ENCODE measurements at places on chromosomes 16 and 17.

- DNase-seq, result no peak
Measured at GRCh38 chr16:85728879-85729278, 22.0 kb downstream of the C16orf74 start.

DNA sequence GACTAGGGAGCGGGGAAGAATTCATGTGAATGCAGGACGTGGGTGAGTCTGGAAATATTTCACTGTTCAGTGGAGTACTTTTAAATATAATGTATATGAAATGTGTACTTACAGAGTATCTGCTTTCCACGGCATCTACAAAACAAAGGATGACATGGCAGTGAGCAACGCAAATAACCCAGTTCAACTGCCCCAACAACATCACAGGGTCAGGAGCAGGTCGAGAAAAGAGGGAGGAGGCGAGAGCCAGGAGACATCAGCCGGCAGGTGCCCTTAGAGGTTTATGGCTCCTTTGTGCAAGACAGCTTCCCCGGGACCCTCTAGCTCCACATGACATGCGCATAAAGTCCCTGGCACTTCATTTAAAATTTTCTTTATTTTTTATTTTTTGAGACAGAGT lies 61.1 kb downstream of the PECAM1 start:
- no peak for DNase-seq

DNA sequence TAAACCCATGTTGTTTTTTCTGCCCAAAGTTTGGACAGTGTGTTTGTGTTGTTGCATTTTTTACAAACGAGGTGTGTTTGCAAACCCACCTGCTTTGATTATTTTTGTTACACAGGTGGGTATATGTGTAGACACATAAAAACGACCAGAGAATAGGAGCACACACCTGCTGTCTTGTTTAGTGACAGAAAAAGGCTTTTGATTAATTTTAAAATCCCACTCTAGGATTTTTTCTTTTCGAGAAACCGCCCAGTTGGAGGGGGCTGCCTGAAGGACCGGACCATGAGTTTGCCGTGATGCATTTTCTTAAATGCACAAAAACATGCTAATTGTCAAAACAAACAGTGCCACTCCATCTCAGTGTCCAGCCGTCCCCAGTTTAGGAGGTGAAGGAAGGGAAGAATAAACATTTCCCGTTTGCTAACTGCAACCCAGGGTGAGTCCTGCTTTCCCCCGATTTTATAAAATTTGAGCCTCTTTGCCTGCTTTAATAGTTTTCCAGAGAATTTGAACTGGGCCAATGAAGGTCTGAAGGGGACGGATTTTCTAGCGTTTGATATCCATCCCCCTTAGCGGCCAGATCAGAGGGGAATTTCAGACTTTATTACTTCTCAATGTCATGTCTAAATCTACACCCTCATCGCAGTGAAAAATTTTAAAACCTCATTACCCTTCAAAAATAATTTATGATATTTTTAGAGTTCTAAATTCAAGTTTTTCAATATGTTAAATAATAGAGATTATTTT lies 3.2 kb downstream of the FOXC2 start:
- DNase-seq, result no peak

- no peak for DNase-seq
Measured at GRCh38 chr16:28585674-28586073, 11.2 kb downstream of the SULT1A2 start.

DNA sequence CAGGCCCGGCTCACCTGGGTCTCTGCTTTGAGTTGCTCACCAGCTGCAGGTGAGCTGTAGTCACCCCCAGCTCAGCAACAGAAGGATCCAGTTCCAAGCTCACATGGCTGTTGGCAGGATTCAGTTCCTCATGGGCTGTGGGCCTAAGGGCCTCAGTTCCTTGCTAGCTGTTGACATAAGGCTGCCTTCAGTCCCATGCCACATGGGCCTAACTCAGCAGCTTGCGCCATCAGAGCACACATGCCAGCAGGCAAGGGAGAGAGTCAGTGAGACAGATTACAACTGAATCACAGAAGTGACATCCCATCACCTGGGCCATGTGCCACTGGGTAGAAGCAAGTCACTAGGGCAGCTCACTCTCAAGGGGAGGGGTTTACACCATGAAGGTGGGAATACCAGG lies 24.7 kb downstream of the PSMD7 start:
- DNase-seq, result no peak

DNA sequence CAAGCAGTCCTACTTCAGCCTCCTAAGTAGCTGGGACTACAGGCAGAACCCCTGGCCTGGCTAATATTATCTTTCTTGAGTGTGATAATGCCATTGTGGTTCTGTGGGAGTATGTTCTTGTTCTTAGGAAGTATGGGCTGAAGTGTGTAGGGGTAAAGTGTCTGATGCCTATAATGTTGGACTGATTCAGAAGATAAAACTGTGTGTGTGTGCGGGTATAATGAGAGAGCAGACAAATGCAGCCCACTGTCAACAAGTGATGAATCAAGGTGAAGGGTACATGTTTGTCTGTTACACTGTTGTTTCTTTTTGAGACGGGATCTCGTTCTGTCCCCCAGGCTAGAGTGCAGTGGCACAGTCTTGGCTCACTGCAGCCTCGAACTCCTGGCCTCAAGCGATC lies 127.5 kb downstream of the CLEC16A start:
- DNase-seq, result no peak

DNA sequence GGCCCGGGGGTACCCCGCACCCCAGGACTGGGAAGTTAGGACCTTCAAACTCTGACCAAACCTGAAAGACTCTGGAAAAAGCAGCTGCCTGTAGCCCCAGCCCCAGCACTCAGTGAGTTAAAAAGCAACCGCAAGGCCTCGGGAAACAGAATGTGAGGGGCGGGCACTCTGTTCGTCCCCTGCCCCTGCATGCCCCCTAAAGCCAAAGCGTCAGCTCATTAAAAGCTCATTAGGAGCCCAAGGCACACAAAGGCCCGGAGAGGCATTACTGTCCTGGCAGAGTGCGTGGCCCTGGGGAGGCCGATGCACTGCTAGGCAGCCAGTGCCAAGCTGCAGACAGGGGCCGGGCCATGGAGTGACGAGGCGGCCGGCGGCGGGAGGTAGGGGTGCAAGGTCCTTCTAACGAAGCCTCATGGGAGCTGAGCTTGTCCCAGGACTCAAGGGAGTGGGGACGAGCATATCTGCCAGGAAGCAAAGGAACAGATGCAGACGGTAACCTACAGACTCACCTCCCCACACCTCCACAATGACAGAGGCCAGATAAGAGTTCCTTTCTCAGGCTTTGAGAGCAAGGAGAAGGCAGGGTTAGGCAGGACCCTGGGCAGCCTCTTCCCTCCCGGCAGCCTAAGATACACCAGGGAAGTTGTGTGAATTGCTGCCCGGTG lies 116.8 kb downstream of the ENGASE start:
- DNase-seq, result no peak

DNA sequence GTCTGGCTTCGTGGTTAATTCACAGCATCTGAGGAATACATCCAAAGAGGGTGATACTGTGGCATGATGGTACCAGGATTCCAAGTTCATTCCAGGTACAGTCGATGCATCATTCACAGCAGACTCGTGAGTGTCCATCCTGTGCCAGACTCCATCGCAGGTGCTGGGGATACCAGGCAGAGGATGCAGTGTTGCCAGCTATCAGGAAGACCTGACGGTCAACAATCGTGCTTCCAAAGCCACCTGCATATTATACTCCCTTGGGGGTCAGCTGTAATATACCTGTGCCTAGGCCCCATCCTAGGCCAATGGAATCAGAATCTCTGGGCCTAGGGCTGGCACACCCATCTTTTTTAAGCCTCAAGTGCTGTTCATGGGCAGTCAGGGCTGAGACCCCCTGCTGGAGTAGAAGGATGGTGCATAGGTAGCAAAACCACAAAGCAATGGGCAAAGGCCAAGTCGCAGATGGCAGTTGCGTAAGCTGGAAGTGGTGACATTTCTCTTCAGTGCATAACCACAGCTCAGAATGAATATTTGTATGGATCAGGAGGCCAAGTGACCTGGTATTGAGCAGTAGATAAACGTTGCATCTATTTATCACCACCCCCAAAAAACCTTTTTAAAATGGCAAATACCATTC lies 42.9 kb upstream of the C16orf78 start:
- no peak for DNase-seq
